ENCODE measurements at places on chromosomes 4 and X.

- DNase-seq, result no peak
Observed at GRCh38 chrX:21943460-21944135, 3.1 kb downstream of the SMS start.

- DNase-seq, result no peak
Observed at GRCh38 chrX:8673201-8673600, 58.7 kb downstream of the ANOS1 start.

- DNase-seq, result no peak
Observed at GRCh38 chr4:2296631-2297601, 35.0 kb upstream of the MXD4 start.

DNA sequence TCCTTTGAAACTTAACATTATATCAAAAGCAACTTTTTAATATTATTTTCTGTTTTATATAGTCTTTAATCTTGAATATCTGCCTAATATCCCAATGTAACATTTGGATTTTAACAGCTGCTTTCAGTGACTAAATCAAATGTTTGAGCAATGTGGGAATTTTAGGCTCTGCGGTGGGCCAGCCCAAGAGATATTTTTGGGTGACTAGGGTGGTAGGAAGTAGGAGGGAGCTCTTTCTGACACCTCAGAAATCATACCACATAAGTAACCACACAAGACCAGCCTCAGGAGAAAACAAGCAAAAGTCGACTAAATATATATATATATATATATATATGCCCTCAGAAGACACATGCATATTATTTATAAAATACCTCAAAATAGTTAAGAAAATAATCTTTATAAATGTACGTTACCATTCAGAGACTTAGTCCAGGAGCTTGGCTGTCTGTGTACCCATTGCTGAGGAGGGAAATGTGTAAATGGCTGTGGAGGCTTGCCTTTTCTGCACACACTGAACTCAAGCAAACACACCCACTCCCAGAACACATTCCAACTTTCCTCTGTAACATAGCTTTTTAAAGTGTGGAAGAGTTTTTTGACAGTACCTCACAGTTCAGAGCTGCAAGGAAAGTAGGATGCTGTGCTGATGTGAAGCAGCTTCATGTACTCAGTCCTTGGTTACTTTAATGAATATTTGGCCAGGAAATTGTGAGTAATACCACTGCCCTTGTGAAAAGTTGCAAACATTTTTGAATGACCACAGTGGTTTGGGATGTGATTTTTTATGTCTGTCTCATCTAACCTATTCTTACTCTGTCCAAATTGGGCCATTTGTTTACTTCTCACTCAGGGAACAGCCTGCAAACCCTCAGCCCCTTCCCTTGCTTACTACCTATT lies at the start of gene RTL3:
TSS of gene RTL3 (minus strand) at position 484 of the 900 bp plus-strand sequence. CDS start 908 bp downstream, outside the sequence.
- no peak for DNase-seq

DNA sequence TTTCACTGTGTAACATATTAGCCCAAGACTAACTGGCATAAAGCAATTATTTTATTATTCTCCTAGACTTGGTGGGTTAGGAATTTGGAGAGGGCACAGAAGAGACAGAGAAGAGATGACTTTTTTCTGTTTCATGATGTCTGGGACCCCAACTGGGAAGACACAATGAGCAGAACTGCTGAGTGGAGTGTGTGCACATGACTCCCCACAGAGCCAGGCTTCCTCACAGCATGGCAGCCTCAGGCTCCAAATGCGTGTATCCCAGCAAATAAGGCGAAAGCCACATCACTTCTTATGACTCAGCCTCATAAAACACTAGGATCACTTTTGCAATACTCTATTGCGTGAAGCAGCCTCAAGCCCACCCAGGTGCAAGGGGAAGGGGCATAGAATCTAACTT lies 68.4 kb downstream of the MFAP3L start:
- DNase-seq, result no peak

DNA sequence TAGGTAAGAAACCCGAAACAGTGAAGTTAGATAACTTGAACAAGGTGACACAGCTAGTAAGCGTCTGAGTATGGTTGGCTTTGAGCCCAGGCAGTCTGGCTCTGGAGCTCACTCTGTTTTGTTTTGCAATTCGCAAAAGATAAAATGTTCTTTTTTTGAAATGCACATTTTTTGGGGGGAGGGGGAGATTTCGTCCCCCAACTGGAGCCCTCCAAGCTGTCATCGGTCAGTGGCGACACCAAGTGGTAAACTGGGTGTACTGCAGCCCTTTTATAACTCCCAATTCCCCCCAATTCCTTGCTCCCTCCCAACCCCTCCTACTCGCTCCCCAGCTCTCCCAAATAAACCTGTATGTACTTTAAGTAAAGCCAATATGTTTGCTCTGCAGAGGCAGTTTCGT lies 2.8 kb upstream of the CLCN5 start:
- DNase-seq, result no peak

DNA sequence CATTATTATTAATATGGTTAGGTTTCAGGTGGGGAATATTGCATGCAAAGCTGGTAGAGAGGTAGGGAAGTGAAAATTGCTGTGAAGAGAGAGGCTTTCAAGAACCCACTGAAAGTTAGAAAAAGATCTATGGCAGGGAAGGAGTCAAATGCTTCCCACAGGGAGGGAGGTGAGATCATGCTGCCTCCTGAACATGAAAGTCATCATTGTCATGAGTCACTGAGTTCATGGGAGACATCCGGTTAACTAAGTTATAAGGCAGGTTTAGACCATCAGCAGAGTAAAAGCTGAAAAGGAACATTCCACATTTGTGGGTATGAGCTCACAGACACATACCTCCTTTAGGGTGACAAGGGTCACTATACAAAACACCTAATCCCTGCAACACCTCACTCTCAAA lies 16.2 kb downstream of the GATB start:
- no peak for DNase-seq

GRCh38 chr4:78059938-78060337 lies 2.8 kb downstream of the FRAS1 start:
- no peak for DNase-seq

- DNase-seq, result no peak
Observed at GRCh38 chrX:67543818-67544217, at the start of gene AR. Gene AR (plus strand): TSS chrX:67544021. CDS start chrX:67545147, 1,126 bp downstream.

- no peak for DNase-seq
Observed at GRCh38 chrX:50594788-50595187, 124.2 kb upstream of the DGKK start.

GRCh38 chr4:129246910-129247461 lies 151.0 kb downstream of the C4orf33 start:
- no peak for DNase-seq

GRCh38 chrX:13681595-13681994 lies 7.3 kb upstream of the RAB9A start:
- DNase-seq, result no peak

DNA sequence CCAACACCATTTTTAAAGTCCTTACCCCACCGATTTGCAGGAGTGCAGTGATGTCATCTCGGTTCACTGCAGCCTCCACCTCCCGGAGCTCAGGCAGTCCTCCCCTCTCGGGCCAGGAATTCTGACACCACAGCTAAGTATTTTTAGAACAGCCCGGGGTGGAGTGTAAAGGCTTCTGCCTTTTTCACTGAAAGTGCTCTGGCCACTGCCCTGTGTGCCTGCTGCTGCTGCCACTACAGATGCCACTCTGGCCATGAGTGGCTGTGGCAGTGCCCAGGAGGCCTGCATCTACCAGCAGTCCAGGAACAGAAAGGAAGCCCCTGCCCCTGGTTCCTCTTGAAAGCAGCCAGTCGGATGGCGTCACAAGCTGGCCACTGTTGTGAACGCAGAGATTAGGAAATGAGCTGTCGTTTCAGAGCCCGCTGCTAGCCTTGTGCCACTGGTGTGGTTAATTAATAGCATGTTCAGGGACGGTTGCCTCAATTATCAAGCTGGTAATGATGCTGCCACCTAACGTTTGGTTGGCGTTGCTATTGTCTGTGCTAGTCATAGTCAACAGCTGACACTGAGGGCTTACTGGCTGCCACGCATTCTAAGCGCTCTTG lies 23.6 kb upstream of the TBC1D14 start:
- DNase-seq, result no peak

GRCh38 chrX:151099001-151099400 lies 77.4 kb upstream of the GPR50 start:
- no peak for DNase-seq

DNA sequence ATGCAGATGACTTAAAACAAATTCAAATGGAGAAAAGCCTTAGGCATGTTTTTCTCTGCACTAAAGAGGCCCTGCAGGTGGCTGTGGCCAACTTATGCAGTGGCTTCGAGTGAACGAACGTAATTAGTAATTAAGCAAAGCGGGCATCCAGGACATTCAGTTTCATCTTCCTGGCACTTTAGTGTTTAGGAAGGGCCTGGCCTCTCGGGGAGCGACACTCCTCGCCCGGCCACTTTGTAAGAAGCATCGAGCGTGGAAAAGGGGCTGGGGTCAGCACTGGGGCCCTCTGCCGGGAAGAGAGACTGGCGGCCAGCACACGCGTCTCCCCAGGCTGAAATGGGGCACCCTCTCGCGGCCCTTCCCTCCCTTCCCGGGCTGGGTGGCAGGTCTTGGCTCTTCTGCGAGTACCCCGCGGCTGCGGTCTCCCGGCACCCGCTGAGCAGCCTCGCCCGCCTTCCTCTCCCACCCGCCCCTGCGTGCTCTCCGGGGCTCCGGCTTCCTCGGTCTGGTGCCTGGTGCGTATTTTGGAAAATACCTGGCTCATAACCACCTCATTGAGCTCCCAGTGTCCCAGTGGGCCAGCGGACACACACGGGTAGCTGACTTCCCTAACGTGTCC lies 677 bp upstream of the CYP4V2 start:
- peak; percentile 25 for DNase-seq

GRCh38 chrX:42615161-42615563 lies 162.8 kb downstream of the PPP1R2C start:
- DNase-seq, result no peak

DNA sequence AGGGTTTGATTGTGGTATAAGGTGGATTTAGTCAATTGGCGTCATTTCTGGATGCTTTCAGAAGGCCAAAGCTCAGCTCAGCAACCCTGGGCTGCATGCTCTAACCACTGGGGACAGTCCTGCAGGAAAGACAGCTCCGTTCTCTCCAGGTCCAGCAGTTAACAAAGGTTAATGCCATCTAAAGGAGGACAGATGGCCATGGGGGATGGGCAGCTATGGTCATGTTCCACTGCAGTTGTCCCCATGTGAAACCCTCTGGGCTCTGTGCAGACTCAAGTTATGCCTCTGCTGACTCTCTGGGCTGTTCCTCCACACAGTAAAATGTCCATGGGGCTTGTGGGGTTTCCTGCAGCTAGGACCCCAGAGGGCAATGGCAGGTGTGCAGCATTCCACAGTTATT lies 562.1 kb upstream of the ADGRL3 start:
- DNase-seq, result no peak

- no peak for DNase-seq
Observed at GRCh38 chr4:59565836-59566235, 1634.3 kb upstream of the ADGRL3 start.

DNA sequence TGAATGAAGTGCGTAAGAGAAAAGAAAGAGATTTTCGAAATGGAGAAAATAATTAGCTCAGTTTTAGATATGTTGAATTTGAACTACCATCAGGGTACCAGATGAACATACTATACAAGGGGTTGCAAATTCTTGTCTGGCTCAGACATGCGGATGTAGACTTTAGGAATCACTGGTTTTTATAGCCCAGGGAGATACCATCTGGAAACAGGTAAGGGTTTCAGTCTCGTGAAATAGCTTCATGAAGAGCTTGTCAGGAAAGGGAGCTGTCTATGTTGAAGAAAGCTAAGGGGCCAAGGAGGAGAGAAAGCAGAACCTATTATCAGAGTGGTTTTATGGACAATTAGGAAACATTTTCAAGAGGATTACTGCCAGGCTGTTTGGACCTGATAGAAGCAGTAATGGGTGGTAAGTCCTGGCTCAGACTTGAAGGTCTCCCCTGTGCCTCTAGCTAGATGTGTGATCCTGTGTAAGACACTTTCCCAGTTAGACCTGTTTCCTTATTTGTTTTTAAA lies 6.7 kb downstream of the RAB9A start:
- DNase-seq, result no peak

DNA sequence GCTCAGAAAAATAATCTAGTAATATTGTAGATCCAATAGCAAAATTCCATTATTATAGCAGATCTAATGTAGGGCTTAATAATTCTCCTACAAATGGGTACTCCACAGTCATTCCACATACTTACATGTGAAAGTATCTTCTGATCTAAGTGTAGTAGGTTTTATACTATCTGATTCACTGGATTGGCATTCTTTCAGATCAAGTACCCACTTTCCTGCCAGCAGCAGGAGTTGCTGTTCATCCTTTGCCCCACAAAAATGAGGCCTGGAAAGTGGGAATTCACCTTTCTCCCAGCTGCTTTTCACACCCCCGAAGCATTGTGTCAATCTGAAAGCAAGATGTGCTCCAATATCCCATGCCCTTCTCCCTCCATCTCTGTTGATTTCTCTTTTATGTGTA lies 77.1 kb upstream of the RXFP1 start:
- no peak for DNase-seq

DNA sequence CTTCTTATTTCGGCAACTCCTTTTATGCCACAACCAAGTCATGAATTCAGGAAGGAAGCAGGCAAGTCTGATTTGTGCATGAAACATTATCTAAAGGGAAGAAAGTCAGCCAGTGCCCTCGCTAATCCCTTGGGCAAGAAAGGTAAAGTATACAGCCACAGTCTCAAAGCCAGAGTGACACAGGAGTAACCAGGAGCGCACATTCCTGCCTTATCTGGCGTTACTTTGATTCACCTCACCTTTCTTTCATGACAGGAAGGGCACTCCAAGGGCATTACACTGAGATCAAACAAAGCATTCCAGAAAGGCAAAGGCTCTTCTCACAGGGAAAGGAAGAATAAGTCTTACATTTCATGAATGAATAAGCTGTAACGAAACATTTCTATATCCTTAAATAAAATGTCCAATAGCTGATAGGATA lies 38.8 kb downstream of the FAT1 start:
- DNase-seq, result no peak

GRCh38 chr4:55035892-55036291 lies 89.5 kb downstream of the KDR start:
- DNase-seq, result no peak

DNA sequence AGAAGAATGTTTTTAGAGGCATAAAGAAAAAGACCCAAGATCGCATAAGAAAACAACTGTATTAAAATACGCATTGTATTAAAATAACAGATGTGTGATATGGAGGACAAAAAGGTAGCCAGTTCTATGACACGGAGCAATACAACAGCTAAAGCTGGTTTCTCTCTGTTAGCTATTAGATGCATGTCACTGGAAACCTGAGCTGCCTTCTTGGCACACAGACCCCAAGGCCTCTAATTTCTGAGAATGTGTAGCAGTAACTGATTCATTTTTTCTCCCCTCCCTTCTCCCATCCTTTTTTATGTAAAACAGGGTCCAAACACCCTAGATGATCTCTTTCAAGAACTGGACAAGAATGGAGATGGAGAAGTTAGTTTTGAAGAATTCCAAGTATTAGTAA lies 4.1 kb downstream of the S100G start:
- no peak for DNase-seq

- DNase-seq, result no peak
Observed at GRCh38 chr4:151798678-151799416, 38.0 kb upstream of the GATB start.

DNA sequence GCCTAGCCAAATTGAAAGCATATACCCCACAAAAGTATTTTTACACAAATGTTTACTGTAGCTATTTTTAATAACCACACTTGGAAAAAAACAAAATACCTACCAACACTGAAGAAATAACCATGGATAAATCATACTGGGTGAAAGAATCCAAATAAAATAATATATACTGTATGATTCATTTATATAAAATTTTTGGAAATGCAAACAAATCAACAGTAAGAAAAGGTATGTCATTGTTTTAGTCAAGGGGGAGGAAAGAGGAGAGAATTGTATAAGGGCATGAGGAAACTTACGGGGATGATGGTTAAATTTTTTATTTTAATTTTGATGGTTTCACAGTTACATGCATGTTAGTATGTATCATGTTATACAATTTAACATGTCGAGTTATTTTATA lies 557.8 kb downstream of the TECRL start:
- no peak for DNase-seq
